ENCODE measurements at places on chromosomes 6 and 20.

DNA sequence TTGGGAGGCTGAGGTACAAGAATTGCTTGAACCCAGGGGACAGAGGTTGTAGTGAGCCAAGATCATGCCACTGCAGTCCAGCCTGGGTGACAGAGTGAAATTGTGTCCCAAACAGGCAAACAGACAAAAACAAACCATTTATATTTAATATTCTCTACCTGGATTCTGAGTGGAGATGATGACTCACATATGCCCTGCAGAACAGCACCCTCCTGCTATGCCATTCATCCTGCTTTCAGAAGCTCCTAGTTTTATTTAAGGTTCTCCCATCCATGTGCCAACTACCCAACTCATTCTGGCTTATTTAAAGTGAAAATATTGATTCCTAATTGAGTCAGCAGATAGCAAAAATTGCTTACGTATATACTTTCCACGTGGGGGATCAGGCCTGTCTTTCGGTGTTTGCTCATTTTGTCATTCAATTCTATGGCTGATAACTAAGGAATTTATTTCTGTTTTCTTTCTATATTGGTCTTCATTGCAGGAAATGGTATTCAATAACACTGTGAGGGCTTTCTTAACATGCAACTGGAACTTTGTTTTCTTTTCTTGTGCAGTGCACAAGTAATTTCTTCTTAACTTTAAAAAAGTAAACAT, 459.1 kb upstream of the JAG1 start:
- no peak for DNase-seq

DNA sequence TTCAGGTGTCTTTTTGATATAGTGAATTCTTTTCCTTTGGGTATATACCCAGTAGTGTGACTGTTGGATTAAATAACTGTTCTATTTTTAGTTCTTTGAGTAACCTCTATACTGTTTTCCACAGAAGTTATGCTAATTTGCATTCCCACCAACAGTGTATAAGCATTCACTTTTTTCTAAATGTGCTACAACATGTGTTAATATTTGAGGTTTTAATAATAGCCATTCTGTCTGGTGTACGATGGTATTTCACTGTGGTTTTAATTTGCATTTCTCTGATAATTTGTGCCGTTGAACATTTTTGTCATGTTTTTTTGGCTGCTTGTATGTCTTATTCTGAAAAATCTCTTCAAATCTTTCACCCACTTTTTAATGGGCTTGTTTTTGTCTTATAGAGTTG, 563.5 kb downstream of the GRIK2 start:
- DNase-seq = no peak

DNA sequence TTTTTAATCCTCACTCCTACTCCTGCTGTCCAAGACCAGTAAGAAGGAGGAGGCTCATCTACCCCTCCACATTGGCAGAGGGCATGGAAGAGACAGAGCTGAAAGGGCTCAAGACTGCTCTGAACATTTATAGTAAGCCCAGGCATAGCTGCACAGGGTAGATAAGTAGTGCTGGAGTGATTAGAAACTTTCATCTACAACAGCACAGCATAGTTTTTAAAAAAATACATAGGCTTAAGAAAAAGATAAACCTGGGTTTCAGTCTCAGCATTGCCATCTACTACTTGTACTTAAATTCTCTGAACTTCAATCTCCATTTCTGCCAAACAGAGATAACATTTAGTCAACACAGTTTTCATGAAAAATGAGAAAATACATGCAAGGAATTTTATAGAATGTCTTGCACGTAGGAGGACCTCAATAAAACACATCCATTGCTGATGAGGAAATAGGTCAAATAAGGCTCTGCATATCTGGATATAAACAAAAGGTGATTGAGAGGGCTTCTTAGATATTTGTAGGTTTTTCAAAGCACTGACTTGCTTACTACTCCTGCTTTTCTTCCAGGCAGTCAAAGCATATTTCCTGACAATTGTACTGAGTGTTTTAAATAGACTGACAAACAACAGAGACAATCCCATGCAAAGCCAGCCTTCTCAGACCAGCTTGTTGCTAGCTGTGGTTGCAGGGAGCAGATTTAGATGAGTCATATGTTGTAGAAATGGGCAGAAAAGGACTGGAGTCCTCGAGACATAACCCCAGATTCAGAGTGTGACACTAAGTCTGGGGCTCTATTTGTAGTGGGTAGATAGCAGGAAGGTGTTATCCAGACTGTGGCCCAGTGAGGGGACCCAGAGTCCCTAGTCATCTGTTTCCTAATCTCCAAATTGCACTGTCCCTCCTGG, 107.4 kb upstream of the TAB2 start:
- DNase-seq = peak; percentile 38

DNA sequence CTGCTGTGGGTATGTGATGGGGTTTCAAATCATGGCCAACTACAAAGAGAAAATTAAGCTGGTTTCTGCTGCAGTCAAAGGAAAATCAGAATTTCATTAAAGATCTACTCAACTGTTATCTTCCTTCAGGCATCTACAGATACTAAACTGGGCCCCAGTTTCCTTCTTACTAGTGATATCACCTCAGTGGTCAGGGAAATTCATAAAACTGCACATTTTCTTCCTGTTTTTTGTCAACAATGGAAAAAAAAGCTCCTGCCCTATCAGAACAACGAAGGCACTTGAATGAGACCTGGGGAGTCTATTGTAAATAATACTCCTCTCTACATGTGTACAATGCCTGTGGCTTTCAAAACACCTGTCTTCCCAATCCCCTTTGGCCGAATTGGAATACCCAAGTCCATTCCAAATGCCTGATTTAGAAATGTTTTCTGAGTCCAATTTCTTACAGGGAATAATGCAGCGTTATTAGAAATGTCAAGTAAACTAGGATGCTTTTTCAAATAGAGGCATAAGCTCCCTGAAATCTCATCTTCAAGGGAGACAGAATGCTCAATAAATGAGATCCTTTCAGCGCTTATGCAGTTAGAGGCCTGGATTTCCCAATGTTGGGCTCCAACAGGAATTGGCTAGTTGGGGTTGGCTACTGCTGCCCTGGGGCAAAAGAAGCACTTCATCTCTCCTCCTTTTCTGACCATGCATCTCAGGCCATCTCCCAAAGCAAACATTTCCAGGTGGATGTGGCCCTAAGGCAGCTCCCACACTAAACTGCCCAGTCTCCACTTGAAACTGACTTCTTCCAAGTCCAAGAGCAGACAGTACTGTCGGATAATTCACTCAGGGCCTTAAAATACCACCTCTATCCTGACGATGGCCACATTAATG, 143.3 kb downstream of the NFATC2 start:
- DNase-seq = no peak

GRCh38 chr6:119079283-119079809, 882 bp upstream of the FAM184A start:
- peak; percentile 64 for DNase-seq
